T-helper 1 cell (primary cell): ENCODE measurements at places on chromosomes 7 and 10.

DNA sequence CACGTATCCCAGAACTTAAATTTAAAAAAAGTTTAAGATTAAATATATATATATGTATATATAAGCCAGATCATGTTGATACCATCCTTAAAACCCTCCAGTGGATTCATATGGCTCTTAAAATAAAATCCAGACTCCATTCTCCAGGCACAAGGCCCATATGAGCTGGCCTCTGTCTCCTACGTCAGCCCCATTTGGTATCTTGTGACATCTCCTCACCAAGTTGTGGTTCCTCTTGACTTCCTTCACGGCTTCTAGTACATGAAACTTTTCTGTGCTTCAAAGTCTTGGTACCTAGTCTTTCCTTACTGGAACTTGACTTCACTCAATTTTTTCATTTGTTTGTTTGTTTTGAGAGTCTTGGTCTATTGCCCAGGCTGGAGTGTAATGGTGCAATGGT lies 61.3 kb downstream of the PRLHR start:
- DNase-seq: no peak

DNA sequence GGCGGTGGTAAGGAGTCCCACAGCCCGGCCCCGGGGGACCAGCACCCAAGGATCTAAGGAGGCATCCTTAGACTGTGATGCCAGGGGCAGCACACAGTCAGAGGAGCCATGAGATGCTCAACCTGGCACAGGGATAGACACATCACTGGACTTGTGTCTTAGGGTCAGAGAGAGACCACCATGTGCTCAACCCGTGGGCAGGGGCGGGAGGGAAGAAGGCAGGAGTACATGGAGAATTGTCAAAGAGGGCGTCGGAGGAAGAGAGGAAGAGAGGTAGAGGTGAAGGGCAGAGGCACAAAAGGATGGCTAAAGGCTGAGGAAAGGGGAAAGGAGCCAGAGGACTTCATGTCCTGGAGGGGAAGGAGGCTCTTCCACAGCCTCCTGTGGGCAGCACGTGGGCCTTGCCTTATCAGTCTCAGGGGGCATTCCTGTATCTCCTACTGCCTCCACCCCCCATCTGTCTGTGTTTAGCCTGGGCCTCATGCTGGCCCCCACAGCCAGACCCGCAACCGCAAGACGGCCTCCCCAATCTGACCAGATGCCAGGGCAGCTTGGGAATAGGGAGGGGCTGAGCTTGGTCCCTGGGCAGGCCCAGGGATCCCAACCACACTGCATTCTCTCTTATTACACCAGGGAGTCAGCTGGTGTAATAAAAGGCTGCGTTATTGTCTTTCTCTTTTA lies 2.2 kb downstream of the ADCY1 start:
- DNase-seq: no peak

GRCh38 chr7:151226560-151226874 lies 488 bp downstream of the ABCF2 start:
- no peak for DNase-seq

DNA sequence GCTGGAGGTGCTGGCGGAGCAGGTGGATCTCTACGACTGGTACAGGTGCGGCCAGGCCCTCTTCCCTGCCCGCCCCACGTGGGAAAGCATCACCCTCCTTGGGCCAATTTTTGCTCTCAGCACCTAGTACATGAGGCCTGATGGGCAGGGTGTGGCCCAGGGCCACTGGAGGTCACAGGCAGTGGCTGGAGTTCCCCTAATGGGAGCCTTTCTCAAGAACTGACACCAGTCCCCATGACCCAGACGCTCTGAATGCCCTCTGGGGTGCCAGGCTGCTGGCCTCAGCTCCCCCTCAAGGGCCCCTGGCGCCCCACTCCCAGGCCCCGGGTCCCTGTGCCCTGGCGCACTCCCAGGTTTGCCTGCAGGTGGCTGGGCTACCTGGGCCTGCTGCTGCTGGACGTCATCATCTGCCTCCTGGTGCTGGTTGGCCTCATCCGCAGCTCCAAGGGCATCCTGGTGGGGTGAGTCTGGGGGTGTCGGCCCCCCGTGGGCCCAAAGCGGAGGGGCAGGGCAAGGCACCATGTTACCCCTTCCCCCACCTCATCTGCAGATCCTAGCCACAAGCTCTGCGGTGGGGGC lies 15.9 kb downstream of the TTYH3 start:
- DNase-seq: no peak

DNA sequence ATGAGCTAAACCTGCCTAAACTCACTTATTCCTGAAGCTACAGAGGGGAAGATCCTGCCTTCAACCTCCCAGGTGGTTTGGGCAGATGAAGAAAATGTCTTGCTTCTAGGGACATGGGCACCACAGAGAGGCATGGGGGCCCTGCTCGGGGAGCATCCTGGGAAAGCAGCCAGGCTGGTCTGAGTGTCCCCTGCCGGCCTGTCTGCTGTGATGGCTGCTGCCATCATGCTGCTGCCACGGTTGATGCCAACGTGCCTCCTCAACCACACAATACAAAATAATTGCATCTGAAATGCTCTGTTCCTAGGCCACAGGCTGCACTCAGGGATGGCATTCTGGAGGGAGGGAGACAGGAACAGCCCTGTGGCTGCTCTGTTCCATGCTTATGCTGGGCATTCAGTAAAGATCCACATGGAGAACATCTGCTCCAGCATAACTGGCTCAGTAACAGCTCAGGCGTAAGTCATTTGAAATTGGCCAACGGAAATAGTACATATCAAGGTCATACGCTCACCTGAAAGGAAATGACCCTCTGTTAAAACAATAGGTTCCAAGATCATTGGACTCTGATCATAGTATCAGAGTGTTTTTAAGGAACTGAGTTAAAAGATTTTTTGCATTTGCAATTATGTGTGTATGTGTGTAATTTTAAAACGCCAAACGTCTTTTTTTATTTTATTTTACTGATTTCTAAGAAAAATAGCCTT lies 299.0 kb downstream of the TNS3 start:
- no peak for DNase-seq

GRCh38 chr10:48502791-48503190 lies 102.1 kb downstream of the ARHGAP22 start:
- no peak for DNase-seq

- DNase-seq: no peak
These were observed 95.3 kb upstream of the DNAJB12 start for GRCh38 chr10:72449941-72450441.

GRCh38 chr7:104240401-104240800 lies 32.6 kb upstream of the ORC5 start:
- no peak for DNase-seq

DNA sequence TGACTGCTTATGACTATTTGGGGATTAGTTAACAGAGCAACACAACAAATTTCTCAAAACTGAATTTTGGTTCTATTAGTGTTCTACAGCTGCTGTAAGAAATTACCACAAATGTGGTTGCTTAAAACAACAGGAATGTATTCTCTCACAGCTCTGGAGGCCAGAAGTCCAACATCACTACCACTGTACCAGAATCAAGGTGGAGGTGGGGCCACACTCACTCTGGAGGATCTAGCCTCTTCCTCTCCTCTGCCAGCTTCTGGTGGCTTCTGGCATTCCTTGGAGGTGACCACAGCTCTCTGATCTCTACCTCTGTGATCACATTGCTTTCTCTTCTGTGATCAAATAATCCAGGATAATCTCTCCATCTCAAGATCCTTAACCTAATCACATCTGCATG lies 194.7 kb upstream of the BMPER start:
- DNase-seq: no peak

DNA sequence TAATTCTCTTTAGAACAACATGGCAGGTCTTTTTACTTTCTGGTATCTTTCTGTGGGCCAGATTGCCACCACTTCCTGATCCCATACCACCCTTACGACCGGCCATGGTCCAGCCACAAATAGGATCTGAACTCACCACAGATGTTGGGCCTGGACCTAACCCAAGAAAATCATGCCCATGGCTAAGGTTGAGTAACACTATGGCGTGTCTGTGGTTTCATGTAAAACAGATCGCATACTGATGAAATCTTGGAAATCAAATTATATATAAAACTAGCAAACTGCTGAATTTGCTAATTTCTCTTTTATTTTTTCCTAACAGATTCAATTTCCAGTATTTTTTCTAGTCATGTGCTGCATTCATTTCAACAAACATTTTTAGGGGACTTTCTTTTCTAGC lies 77.2 kb downstream of the CH25H start:
- no peak for DNase-seq

DNA sequence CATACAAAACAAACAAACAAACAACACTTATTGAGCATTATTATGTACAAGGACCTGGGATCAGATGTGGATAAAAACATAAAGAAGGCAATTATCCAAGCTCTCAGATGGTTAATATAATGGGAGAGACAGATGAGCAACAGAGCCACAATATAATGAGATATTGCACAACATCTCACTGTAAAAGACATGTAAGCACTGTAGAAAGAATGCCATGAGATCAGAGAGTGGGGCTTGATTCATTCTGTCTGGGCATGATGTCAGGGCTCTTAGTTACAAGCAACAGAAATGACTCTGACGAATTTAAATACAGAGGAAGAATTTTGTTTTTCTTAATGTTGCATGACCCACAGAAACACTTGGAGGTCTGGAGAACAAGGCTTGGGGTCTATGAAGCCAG lies 164.7 kb upstream of the PLXDC2 start:
- DNase-seq: no peak

DNA sequence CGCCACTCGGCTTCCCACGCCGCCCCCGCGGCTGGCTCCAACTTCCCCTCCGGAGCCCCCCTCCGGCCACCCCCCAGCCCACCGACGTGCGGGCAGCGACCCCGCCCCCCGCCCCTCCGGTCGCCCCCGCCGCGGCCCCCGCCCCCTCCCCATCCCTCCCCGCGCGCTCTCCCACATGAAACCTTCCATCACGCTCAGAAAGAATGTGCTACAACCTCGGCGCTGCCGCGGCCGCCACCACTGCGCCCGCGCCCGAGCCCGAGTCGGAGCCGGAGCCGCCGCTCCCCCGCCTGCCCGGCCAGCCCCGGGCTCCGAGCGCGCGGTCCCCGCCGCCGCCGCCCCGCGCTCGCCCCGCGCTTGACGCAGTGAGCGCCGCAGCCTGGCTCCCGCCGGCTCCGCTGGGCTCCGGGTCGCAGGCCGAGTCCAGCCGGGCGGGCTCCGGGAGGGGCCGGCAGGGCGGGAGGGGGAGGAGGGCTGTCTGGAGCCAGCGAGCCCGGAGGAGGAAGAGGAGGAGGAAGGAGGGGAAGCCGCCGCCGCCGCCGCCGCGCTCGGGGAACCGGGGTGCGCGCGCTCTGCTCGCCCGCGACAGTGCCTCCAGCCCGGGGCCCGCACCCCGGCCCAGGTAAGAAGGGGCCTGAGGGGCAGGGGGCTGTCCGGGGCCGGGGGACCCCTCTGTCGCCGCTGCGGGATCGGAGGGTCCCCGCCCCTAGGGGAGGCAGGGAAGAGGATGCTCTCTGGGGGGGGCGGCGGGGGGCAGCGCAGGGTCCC lies 4.3 kb upstream of the ELFN1 start:
- no peak for DNase-seq

- DNase-seq: no peak
These were observed 82.3 kb upstream of the GPR26 start for GRCh38 chr10:123583639-123584418.

DNA sequence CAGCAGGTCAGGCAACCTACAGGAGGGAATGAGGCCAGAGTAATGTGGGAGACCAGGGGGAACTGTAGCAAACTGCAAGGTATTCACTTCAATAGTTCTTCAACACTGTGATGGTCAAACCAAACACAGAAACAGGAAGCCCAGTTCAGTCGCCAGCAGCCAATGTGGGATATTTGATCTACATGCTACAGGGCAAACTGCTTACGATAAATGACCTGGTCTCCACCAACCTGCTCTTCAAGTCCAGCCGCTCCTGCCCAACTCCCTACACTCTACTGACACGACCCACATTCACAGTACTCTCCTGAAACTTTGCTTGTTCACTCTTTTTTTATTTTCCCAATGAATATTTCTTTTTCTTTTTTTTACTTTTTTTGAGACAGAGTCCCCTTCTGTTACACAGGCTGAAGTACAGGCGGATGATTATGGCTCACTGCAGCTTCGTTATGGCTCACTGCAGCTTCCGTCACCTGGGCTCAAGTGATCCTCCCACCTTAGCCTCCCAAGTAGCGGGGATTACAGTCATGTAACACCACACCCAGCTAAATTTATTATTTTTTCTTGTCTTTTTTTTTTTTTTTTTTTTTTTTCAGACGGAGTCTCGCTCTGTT lies 42.1 kb downstream of the MDH2 start:
- no peak for DNase-seq

DNA sequence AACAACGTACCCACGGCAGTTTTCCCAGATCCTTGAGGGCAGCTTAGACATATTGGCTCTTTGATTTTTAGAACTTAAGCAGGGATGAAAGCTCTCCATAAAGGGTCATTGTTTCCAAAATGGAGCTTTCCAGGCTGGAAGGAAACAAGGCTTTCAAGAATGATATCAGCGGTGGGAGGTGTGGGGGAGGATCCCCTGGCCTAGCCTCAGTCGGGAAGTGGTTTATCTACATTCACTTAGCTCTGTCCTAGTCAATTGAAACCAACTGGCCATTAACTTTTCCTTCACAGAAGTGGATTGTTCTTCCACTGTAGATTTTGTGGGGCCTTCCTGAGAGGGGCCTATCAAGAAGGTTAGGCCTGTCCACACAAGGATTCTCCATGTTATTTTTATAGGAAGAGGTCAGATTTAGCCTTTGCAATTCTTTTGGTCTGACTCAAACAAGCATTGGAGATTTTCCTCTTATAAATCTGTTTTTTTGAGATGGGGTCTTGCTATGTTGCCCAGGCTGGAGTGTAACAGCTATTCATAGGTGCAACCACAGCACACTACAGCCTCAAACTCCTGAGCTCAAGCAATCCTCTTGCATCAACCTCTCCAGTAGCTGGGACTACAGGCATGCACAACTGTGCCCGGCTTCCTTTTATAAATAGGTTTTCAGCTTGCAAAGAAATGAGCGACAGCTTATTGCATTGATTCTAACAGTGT lies 343.5 kb downstream of the LRMDA start:
- DNase-seq: no peak

GRCh38 chr10:6255548-6256061 lies 52.9 kb downstream of the PFKFB3 start:
- no peak for DNase-seq

- no peak for DNase-seq
These were observed 51.6 kb downstream of the TES start for GRCh38 chr7:116261904-116262303.

GRCh38 chr7:78350926-78351325 lies 552.4 kb downstream of the PHTF2 start:
- no peak for DNase-seq

DNA sequence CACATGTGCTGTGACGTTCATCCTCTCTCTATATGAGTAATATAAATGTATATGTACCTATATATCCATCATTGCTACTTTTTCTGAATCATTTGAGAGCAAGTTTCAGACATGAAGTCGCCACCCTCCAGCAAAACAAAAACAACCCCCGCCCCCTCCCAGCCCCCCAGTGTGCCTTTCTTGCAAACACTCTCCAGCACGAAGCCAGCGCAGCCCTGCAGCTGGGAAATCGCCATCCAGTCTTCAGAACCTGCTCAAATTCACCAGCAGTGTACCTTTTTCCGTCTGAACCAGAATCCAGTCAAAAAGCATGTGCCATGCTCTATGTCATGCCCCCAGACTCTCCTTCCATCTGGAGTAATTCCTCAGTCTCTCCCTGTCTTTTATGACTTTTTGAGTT lies 135.8 kb downstream of the TACC2 start:
- DNase-seq: no peak

- no peak for DNase-seq
These were observed 252.6 kb downstream of the GRID1 start for GRCh38 chr10:86113983-86114382.
